A549 treated with GW870086 at 1 μM for 4 hours (cell line): ENCODE measurements at places on chromosomes 7 and 10. TPM values are rescaled to one million over a fixed set of nuclear protein-coding genes. Genes with fewer than 3 reads are reported as not detected.

The SUMF2 gene
- 108 to 112 TPM (median 109 TPM) in 5 replicates for total RNA-seq

The FAM25A gene
- not detected in 5 replicates for total RNA-seq

The EIF3B gene
- 222 to 248 TPM (median 229 TPM) in 5 replicates for total RNA-seq

The TRIL gene
- not detected in 5 replicates for total RNA-seq

The SUGCT gene
- 0.77 to 2.4 TPM (median 1.0 TPM) in 5 replicates for total RNA-seq
